ENCODE measurements at places on chromosomes 7 and 10.

DNA sequence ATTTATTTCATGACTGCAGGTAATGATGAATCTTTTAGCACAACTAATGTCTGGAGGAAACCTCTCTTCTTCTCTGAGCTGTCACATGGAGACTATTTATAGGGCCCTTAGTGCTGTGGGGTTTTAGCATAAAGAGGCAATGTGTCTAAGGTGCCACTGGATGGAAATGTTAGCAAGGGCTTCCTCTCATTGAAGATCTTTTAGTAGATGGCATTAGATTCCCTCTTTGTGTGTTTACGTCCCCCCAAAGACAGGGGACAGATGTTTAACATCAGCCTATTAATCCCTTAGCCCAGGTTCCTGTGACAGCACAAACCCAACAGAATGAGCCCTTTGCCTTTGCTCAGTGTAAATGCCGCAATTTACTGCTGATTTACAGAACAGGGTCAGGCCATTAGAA is 208.6 kb downstream of the SKAP2 start:
- no peak for DNase-seq

- no peak for DNase-seq
Observed at GRCh38 chr10:79077488-79078173, 8.9 kb downstream of the ZMIZ1 start.

DNA sequence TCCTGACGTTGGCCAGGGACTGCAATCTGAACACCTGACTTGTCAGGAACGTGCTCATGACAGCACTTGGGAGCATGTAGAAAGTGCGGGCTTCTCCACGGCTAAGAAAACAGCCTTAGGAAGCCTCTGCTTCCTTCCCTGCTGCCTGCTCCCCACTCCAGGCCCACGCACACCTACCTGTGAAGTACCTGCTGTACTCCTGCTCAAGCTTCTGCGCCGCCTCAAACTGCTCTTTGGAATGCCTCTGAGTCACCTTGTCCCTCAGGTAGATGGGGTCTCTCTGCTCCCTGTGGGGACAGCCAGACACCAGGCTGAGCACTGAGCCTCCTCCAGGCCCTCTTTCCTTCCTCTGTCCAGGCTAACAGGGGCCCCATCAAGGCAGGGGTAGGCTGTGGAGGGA is 132.7 kb downstream of the DLG5 start:
- no peak for DNase-seq

DNA sequence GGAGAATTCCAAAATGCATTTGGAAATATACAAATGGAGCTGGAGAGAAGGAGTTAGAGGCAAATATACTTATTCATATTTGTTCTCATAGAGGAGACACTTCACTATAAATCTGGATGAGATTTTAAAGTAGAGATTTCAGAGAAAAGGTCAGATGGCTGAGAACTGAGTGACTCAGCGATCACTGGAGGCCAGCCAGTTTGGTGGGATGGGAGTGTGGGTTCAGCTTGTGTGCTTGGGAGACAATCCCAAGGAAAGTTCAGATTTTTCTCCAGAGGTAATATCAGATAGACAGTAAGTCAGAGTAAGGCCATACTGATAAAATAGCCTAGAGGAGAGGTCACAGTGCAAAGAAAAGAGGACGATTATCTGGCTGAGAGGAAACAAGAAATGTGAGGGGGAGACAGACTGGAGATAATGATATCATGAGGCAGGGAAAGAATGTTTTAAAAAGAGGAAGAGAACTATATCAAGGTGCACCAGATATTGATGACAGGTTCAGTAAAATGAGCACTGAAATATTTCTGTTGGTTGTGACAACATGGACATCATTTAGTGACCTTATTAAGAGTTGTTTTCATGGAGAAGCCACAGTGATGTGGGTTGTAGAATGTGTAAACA is 67.0 kb downstream of the MDFIC start:
- DNase-seq: peak; percentile 53

DNA sequence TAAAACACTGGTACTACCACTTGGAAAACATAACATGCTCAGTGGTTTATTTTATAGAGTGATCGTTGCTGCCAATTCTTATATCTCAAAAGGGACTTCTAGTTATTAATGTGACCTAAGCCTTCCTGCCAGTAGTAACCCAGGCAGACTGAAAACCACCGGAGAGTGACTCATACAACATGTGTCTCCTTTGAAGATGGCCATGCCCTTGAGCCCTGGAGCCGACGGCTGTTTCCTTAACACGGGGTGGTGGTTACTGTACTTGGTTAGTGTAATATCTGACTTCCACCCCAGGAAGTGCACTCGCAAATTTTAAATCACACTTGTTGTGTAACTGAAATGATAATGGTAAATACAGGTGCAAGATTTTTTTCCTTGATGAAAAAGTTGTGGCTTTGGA is 30.5 kb downstream of the JAKMIP3 start:
- DNase-seq: peak; percentile 72

DNA sequence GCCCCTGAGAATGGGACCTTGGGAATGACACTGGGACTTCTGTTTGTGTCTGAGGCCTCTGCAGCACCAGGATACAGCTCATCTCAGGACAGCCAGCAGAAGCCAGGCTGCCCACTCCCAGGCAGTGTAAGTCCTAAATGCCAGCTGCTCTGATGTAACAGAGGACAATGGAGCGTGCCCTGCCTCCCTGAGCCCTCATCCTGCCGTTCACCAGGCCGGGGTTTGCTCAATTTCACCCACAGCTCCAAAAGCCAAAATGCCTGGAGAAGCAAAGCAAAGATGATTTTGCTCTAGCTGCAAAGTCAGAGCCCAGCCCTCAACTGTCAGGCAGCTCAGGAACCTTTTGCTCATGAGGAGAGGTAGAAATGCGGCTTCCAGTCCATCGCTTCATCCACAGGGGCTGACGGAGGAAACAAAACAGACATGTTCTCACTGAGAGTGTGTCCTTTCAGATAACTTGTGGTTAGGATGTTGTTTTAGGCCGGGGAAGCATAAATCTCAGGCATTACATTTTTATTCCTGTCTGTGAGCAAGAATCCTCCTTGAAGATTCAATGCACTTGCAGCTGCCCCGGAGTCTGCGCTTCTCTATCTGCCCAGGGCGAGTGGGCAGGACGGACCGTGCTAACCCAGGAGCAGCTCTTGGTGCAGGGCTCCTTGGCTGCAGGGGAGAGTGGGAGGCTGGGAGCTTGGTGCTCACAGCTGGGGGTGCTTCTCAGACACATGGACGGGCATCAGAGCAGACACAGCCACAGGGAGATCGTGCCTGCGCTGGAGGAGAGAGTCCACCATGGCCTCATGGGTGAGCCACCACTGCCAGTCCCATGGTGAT is 83.2 kb upstream of the CHST15 start:
- DNase-seq: no peak

- DNase-seq: no peak
Observed at GRCh38 chr7:153440715-153441114, 611.5 kb upstream of the DPP6 start.

DNA sequence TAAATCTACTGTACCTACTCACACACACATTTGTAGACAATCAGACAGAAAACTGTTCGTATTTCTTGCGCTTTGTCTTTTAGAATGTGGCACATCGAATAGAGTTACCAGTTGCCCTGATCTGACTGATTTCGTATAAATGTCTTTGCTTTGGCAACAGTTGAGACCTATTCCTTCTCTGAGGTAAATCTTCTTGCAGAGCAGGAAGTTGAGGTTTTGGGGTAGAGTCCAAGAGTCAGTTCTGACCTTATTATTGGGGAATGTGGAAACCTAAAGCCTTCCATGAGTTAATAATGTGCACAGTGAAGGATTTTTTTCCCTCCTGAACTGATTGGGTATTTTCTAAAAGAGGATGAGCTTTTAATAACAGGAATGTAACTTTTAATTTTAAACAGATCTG is 135.3 kb downstream of the KIAA1217 start:
- peak; percentile 85 for DNase-seq

GRCh38 chr7:80369321-80369720 is 142.5 kb downstream of the GNAT3 start:
- no peak for DNase-seq

DNA sequence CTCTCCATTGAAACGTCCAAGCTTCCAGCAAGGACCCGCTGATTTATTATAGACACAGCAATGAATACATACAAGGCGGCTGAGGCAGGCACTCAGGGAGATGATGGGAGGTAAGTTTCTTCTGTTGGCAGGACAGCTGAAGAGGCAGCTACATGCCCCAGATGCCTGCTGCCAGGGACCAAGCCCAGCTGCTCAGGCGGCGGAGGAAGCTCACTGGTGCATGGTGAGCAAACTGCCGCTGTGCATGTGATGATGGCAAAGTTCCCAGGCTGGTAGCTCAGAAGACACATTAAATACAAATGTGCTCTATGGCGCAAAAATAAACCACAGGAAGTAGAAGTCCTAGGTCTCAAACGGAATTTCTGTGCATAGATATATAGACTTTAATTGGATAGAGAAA is 2.3 kb downstream of the DNTT start:
- peak; percentile 53 for DNase-seq

DNA sequence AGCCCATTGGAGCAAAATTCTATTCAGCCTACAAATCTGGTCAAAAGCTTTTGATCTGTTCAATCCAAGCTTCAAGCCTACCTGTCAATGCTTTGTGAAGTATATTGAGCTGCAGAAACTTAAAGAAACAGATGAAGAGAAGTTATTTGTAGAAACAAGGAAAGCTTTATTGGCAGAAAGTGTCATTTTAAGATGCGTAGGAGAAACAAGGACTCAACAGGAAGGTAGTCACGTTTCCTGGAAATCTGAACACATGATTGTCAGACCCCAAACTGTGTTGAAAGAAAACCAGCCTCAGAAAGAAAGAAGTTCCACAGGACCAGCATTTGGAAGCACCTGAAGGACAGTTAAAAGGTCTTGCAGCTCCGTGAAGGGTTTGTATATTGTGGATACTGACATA is 34.8 kb upstream of the PURB start:
- DNase-seq: no peak

DNA sequence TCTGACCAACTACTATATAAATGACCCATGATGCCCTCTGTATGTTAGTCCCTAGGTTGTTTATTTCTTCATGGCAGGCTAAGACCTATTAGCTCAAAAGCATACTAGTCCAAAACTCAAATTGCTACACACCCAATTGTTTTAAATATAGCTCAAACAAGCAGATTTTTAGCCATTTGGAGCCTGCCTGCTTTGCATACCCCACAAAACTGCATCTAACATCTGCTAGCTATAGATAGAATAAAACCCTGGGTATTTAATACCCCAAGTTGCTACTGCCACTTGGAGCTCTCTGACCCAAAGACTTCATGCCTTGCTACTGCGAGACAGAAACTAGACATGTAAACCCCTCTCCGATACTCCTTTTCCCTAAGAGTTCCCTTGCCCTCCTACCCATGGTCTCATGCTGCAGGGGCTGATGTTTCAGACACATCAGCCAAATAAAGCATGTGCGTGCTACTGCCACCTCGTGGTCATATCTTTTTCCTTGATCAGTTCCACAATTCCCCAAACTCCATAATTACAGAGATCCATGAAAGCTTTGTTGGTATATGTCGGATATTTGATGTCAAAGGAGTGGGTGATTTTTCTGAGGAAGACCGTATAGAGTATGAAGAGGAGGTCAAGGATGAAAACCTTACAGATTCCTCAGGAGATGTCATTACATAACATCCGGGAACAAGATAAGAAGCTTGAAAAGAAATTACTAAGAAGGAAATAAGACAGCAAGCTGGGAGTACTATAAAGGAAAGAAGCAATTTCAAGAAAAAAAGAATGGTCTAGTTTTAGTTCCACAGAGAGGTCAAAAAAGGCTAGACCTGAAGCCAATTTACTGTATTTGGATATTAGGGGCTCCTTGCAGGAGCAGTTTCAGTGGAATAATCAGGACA is 386.6 kb downstream of the SH2D4B start:
- peak; percentile 57 for DNase-seq

GRCh38 chr7:120825576-120825975 is 32.4 kb downstream of the TSPAN12 start:
- DNase-seq: no peak

GRCh38 chr7:145665499-145666258 is 450.9 kb upstream of the CNTNAP2 start:
- DNase-seq: no peak

DNA sequence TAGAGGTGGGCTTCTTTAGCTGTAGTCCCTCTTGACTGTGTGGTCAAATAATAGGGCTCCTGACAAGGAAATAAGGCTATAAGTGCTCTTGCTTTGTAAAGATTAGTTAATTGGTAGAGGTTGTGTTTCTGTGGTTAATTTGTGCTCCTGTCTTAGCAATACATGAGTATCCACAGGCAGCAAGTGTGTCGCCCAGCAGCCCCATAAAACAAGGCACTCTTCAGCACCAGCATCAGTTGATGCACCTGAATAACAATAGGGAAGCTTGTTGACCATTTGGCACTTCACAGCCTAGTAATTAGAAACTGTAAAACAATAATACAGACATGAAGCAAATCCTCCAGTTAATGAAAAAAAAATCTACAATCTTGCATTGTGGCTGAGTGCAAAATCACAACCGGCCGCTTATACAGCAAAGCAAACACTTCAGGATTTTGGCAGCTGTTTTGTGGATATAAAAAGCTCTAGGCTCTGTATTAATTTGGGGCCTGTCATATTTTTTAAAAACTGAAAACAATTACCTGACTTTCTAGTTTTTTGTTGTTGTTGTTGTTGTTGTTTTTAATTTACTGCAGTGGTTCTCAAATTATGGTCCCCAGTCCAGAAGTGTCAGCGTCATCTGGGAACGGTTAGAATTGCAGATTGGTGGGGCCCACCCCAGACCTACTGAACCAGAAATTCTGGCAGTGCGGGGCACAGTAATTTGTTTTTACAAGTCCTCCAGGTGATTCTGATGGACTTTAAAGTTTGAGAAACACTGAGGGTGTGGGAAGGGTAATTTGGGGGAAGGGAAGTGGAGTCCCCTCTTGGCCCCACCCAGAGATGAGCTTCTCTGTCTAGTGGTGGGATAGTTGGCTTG is 56.8 kb downstream of the AUTS2 start:
- DNase-seq: no peak

GRCh38 chr7:38615665-38616064 is 15.5 kb downstream of the AMPH start:
- no peak for DNase-seq

Measured in ACHN (cell line).